Activated CD8-positive, alpha-beta memory T cell treated with anti-CD3 and anti-CD28 coated beads, Interleukin-2, amount 50 U/mL, for 48 hours (primary cell): ENCODE measurements at places on chromosomes 7 and 10.

- DNase-seq, result no peak
Observed at GRCh38 chr10:110600487-110601101, 33.1 kb downstream of the SMC3 start.

- no peak for DNase-seq
Observed at GRCh38 chr10:86193841-86194240, 172.8 kb downstream of the GRID1 start.

GRCh38 chr10:124946945-124947344 lies 5.0 kb downstream of the ZRANB1 start:
- no peak for DNase-seq

DNA sequence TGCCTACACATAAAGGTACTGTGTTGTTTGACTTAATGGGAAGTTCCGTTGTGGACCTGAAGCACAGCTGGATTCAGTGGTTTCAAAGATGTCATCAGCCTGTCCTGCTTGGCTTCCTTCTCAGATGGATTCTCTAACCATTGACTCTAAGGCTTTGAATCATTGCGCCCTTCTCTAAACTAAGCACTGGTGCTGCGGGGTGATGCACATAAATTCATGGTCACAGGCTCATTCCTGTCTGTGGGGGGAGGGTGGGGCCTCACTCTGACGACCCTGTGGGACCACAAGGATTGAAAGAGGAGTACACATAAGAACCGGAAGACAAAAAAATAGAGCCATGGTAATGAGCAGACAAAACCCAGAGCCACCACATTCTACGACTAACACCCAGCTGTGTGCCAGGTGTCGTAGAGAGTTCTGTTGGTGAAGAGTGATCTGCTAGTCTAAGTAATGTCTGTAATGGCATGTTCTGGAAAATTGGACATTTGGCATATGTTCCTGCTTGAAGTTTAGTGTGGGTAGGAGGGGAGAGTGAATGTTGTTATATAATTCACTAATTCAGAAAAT lies 97.3 kb upstream of the YAE1 start:
- DNase-seq, result no peak

- DNase-seq, result no peak
Observed at GRCh38 chr7:131238347-131238931, 89.2 kb upstream of the MKLN1 start.
